ENCODE measurements at places on chromosomes 5 and 9.

DNA sequence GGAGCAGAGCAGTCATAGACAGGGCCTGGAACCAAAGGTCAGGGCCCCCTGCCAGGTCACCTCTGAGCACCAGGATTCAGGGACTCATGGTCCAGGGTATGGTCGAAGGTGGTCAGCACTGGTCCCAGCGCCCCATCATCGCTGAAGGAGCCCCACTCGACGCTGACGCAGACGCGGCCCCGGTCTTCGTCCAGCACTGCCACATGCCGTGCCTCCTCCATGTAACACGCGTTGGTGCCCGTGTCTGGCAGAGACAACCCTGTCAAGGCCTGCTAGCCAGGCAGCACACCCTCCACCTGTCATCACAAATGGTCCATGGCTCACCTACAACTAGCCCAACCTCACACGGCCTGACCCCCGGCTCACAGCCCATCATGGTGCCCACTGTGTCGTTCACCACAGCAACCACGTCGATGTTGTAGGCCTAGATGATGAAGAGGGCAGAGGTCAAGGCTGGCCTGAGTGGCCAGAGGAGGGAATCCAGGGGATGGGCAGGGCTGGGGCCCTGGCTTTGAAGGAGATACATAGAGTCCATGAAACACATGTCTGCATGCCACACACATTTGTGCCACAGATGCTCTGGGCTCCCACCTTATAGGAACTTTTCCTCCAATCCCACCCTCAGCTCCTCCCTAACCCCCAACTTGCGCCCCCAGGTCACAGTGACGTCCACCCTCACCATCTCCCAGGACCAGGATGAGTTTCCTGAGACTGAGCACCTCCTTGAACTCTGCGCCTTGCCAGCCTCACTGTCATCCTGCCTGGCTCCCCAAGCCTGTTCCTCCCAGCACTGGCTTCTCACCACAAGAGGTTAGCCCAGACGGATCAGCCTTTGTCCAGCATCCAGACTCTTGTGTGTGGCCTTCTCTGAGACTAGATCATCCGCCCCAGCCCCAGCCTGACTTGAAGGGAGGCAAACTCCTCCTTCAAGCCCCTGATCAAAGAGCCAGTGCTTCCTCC lies 9.5 kb downstream of the HK3 start:
- DNase-seq, result no peak

DNA sequence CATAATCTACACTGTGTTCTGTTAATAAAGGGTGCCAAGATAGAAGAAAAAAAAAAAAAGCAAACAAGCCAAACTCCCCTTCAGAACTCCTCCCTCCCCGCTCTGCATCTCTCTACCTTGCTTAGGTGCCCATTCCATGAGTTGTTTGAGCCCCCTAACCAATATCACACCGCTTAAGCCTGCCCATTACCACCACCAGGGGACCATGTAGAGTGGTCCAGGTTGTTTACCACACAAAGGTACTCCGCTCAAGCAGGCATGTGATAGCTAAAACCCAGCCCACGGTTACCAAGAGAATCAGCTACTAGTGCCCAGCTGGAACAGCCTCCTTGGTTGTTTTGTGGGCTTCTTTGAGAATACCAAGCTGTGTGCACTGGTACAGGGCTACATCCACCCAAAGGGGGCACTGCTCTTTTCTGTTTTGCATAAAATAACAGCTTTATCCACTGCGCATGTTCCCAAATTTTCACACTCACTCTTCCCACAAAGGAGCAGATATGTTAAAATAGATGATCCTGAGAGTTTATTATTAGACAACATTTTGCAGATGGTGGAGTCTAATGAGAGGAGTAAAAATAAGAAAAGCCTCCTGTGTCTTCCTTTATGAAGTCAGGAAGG lies 304.1 kb downstream of the DEPDC1B start:
- no peak for DNase-seq

DNA sequence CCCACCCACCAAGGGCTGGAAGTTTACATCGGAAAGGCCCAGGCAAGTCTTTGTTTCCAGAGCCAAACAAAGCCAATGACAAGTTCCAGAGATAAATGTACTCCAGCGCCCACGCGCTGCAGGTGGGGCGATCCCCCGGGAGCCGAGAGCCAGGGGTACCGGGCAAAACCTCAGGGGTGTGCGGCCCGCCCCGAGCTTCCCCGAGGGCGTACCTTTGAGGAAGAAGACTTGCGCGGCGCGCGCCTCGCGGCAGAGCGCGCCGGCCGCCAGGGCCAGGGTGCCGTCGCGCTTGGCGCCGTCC lies 671 bp downstream of the DUSP1 start:
- no peak for DNase-seq

- no peak for DNase-seq
These were observed 17.7 kb upstream of the CARTPT start for GRCh38 chr5:71701407-71701806.

GRCh38 chr9:115118879-115119218 lies 892 bp upstream of the TNC start:
- DNase-seq, result peak; percentile 15
